ENCODE measurements at places on chromosomes 13 and 19.

DNA sequence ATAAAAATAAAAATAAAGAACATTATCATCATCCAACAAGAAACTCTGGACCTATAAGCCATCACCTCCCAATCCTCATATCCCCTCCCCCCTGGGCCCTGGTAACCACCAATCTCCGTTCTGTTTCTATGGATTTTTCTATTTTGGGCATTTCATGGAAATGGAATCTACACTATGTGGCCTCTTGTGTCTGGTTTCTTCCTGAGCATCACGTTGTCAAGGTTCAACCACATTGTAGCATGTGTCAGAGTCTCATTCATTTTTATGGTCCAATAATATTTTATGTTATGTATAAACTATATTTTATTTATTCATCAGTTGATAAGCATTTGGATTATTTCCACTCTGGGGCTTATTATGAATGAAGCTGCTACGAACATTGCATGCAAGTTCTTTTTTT is 26.9 kb downstream of the SULT2B1 start:
- no peak for DNase-seq

- no peak for DNase-seq
Measured at GRCh38 chr19:41428481-41428859, 1.3 kb upstream of the B3GNT8 start.

- no peak for DNase-seq
Measured at GRCh38 chr13:61024046-61024445, 391.6 kb downstream of the PCDH20 start.

DNA sequence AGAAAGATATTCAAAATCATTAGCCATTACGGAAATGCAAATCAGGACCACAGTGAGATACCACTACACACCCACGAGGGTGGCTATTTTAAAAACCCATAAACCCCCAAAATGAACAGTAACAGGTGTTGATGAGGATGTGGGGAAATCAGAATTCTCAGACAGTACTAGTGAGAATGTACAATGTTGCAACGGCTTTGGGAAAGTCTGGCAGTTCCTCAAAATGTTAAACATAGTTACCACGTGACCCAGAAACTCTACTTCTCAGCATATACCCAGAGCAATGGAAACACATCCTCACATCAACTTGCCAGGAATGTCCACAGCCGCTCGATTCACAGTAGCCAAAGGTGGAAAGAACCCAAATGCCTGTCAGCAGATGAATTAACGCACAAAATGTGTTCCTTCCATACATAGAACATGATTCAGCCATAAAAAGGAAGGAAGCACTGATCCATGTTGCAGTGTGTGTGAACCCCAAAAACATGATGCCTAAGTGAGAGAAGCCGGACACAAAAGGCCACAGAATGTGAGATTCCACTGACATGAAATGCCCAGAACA is 7.0 kb downstream of the PLVAP start:
- DNase-seq = peak; percentile 43

DNA sequence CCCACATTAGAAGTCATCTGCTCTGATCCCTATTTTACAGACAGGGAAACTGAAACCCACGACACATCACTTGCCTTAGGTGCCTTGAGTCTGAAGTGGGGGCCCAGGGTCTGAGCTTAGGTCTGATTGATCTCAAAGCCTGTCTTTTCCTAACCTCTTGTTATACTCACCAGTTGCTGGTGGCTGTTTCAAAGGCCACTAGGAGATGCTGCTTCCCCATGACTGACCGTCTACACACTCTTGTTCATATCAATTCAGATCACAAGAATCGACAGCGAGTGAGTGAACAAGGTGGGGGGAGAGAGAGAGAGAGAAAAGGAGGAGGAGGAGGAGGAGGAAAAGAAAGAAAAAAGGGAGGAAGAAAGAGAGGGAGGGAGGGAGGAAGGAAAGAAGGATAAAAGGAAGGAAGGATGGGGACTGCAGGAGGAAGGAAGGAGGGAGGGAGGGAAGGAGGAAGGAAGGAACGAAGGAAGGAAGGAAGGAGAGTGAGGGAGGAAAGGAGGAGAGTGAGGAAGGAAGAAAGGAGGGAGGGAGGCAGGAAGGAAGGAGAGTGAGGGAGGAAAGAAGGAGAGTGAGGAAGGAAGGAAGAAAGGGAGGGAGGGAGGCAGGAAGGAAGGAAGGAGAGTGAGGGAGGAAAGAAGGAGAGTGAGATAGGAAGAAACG is 3.3 kb downstream of the OR10H1 start:
- DNase-seq = no peak

- no peak for DNase-seq
Measured at GRCh38 chr19:56689198-56689597, 17.6 kb upstream of the ZNF835 start.

- DNase-seq = no peak
Measured at GRCh38 chr13:24038405-24038804, 122.1 kb upstream of the SPATA13 start.

DNA sequence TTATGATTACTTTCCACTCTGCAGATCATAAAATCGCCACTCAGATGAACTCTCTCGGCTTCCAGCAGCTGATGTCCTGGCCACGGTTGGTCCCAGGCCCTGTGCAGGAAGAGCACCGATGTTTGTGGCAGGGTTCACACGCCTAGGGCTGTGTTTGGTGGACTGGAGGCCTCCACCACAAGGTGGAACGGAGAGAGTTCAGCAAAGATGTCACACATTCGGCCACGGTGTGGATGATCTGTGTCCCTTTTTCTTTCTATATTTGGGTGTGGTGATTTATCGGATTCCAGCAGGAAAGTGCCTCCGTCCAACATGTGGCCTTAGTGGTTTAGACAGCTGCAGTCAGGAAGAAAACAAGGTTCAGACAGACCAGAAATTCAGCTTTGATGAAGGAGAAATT is 521 bp upstream of the SHISA2 start:
- no peak for DNase-seq

- DNase-seq = no peak
Measured at GRCh38 chr19:45762870-45763631, 6.0 kb downstream of the SIX5 start.

DNA sequence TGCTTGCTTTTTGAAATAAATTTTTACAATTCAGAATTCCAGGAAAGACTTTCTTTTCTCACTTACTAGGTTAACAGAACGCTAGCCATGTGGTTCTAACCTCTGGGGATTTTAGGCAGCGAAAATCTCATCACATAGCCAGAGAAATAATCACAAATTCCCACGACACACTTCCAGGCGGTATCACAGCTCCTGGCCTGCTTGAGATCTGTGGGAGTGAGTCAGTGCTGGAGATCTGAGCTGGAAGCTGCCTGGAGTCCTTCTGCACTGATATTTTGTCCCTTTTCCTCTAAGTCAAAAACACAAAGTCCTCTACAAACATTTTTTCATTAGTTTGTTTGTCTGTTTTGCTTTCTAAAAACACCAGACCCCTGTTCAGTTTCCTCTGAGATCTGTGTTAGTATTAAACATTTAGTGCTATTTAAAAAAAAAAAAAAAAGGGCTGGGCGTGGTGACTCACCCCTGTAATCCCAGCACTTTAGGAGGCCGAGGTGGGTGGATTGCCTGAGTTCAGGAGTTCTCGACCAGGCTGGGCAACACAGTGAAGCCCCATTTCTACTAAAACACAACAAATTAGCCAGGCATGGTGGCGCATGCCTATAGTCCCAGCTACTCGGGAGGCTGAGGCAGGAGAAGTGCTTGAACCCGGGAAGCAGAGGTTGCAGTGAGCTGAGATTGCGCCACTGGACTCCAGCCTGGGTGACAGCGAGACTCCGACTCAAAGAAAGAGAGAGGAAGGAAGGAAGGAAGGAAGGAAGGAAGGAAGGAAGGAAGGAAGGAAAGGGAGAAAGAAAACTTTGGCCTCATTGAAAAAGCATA is 12.2 kb upstream of the UBE2L5 start:
- DNase-seq = no peak

- no peak for DNase-seq
Measured at GRCh38 chr13:30593001-30593400, 24.7 kb upstream of the USPL1 start.

Measured in memory B cell (primary cell).